ENCODE measurements at places on chromosomes 16 and 17. TPM values are rescaled to one million over a fixed set of nuclear protein-coding genes. Genes with fewer than 3 reads are reported as not detected.

DNA sequence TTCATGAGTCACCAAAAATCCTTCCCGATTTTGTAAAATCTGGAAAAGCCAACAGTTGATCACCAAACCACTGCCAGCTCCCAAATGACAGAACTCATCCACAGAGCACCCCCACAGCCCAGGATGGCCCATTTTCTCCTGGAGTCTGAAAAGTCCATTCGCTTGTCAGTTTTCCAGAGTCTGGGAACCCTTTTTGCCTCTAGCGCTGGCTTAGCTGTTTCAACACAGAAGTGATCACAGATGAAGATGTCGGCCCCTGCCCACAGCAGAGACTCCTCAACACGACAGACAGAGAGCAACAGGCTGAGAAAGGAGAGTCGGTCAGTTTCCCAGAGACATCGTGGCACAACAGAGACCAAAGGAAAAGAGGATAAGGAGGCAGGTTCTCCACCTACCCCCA is 66.4 kb downstream of the NXN start:
- no peak for DNase-seq

- peak; percentile 95 for DNase-seq
These were observed 246.6 kb upstream of the RPL38 start for GRCh38 chr17:73956595-73957465.

DNA sequence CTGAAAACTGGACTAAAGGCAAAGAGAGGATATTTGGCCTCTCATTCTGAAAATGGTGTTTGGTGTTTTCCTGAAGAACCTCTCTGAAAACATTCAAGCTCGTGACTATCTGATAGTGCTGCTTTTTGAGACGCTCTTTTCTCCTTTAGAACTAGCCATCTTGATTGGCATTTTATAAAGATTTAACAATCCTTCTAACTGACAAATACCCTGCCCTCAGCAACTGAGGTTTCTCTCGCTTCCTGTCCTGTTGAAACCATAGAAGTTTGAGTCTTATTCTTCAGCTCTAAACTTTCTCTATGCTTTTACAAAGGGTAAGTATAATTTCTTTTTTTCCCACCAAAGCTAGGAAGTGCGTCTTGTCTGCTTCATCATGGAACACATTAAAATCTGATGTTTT is 13.3 kb downstream of the CNEP1R1 start:
- DNase-seq, result no peak

VASN gene
- total RNA-seq, result 15.5 TPM

DNA sequence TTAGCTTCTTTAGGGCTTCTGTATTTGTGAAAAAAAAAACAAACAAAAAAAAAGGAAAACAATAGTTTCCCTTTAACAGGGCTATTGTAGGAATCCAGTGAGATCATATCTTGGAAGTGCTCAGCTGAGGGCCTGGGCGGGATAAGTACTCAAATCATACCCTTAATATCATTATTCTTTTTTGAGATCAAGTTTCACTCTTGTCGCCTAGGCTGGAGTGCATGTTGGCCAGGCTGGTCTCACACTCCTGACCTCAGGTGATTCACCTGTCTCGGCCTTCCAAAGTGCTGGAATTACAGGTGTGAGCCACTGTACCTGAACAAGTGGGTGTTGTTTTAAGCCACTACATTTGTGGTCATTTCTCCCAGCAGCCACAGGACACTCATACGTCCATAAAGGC is 87.0 kb downstream of the CDH13 start:
- no peak for DNase-seq

DNA sequence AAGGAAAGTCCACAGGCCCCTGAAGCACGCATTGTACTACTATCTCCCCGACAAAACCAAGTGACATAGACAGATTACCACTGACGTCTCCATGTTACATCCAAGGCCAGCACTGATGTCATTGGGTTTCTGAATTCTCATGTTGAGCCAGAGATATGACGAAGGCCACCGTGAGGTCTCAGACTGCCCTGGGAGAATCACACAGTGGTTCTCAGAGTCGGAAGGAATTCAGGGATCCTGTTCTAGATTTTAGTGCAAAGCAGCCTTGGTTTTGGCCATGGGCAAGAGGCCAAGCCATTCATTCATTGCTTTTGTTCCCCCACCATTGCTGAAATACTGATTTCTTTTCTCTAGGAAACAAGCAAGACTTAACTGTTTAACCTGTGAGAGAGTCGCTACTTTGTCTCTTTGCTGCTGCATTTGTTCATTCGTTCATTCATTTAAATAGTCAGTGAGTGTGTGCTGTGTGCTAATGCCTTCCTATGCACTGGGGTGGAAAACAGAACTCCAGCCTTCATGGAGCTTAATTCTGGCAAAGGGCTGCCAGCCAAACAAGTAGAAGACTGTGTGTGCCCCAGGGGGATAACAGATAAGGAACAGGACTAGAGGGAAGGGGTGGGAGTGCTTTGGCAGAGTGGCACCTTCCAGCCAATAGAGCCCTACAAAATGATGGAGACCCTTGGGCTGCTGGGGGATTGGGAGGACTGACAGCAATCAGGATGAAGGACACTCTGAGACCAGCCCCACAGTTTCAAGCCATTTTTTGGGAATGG is 222.3 kb downstream of the MSI2 start:
- DNase-seq, result no peak

- no peak for DNase-seq
These were observed 107.7 kb downstream of the SEC14L1 start for GRCh38 chr17:77248216-77249114.

DNA sequence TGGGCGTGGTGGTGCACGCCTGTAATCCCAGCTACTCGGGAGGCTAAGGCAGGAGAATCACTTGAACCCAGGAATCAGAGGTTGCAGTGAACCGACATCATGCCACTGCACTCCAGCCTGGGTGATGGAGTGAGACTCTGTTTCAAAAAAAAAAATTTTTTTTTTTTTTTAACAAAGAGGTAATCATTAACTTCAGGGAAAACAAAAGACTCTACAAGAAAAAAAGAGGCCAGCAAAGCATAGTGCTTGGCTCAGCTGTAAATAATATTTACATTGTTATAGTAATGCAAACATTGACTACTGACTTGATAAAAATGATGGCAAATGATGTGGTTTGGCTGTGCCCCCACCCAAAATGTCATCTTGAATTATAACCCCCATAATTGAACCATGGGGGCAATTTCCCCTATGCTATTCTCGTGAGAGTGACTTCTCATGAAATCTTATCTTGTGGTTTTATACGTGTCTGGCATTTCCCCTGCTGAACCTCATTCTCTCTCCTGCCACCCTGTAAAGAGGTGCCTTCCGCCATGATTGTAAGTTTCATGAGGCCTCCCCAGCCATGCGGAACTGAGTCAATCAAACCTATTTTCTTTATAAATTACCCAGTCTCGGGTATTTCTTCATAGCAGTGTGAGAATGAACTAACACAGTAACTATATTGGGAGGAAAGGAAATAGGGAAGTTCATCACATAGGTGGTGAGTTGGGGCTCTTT is 12.7 kb upstream of the SSTR2 start:
- no peak for DNase-seq

CDH15 gene
- 1.0 TPM for total RNA-seq

KIFC3 gene
- 12.5 TPM for total RNA-seq

DNA sequence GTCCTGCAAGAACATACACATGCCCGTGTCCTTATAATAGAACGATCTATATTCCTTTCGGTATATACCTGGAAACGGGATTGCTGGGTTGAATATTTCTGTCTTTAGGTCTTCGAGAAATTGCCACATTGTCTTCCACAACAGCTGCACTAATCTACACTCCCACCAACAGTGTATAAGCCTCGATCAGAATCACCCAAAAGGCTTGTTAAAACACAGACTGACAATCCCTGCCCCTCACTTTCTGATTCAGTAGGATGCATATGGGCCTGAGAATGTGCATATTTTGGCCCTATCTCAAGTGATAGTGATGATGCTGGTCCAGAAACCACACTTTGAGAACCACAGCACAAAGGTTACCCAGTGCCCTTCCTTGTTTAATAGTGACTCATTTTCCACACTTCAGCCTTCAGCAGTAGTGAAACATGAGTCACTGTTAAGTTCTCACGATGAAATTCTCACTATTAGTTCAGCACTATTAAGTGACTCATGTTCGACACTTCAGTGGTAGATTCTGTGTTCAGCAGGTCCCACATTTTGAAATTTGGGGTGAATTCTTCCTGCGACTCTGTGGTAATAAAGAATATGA is 215.6 kb downstream of the GRIN2A start:
- DNase-seq, result no peak

ARL5C gene
- not detected for total RNA-seq

MYCBPAP gene
- 4.6 TPM for total RNA-seq

DNA sequence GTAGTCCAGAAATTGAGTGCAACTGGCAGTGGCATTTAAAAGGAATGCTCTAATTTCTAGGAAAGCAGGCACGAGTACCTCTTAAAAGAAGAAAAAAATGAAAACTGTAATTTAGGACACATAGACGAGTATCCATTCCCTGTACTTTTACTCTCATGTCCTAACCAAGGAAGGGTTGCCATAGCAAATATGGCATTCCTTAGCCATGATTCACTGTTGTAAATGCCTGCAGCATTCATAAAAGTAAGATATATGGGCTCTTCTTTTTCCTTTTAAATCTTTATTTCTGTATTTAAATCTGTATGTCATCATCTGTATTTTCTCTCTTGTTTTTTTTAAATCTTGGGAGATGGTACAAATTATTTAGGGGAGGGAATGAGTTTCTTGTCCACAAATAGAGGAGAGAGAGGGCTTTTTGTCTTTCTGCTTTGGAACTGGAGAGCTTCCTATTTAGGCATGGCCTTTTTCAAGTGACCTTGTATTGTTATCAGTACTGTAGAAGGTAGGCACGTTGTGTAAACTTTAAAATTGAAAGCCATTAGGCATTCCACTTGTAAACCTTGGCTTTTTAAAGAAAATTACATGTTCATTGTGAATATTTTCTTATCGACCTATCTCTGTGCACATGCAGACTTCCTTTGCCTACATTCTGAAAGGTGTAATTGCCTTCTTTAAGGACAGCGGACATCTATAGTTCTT is 50.0 kb downstream of the TENT4B start:
- DNase-seq, result no peak

DNA sequence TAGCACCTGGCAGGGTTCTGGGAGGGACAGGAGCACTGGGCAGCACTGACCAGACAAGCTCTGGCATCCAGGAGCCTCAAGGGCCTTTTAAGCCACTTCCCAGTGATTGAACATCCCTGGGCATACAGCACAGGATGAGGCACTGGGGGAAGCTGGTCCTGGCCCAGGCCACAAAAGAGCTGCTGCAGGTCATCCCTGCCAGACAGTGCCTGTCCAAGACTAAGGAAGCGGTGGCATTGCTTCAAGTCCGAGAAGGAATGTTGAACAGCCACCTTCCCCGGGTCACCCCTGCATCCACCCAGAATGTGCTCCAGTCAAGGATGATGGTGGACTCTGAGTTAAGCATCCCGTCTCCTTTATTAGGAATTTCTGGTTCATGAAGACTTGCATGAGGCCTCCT is 1.2 kb upstream of the OSBPL7 start:
- DNase-seq, result no peak

- no peak for DNase-seq
These were observed 113.3 kb downstream of the IRF8 start for GRCh38 chr16:86012221-86012620.

- peak; percentile 92 for DNase-seq
These were observed 2.5 kb upstream of the HS3ST6 start for GRCh38 chr16:1920727-1921171.

All from GM23338 (cell line).